Stimulated activated naive B cell treated with anti-CD40 and anti-IgM and Interleukin-4, amounts not matched to agents 10 μg/mL and 1 μg/mL and 100 μg/mL, for 72 hours (primary cell): ENCODE measurements at places on chromosomes 2 and 18.

GRCh38 chr2:191202209-191202721 is 42.9 kb upstream of the MYO1B start:
- no peak overlapping the region for H3K27ac ChIP-seq
- no peaks in the 10 kb centered on the region for H3K36me3 ChIP-seq
- H3K4me1 ChIP-seq = peaks cover 9% of the 10 kb centered on the region
- DNase-seq = no peak
- H3K27me3 ChIP-seq = no peaks in the 10 kb centered on the region

DNA sequence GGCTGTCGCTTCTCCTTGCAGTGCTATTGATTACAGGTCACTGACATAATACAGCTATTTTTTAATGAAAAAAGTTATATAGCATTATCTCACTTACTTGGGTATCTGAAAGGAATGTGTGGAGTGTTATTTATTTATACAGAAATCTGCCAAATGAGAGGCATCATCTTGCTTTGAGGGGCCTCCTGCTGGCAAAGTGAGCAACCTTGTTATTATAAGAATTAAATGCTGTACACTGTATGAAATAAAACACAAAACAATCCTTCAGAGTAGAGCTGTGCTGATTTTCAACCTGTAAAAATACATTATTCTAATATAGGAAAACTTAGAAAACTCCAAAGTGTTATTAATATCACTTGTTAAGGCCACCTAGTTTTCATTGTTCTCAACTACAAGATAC is 20.9 kb downstream of the ERBB4 start:
- H3K27me3 ChIP-seq = no peaks in the 10 kb centered on the region
- H3K36me3 ChIP-seq = no peaks in the 10 kb centered on the region
- H3K4me3 ChIP-seq = no peak overlapping the region
- DNase-seq = no peak
- no peak overlapping the region for H3K27ac ChIP-seq

DNA sequence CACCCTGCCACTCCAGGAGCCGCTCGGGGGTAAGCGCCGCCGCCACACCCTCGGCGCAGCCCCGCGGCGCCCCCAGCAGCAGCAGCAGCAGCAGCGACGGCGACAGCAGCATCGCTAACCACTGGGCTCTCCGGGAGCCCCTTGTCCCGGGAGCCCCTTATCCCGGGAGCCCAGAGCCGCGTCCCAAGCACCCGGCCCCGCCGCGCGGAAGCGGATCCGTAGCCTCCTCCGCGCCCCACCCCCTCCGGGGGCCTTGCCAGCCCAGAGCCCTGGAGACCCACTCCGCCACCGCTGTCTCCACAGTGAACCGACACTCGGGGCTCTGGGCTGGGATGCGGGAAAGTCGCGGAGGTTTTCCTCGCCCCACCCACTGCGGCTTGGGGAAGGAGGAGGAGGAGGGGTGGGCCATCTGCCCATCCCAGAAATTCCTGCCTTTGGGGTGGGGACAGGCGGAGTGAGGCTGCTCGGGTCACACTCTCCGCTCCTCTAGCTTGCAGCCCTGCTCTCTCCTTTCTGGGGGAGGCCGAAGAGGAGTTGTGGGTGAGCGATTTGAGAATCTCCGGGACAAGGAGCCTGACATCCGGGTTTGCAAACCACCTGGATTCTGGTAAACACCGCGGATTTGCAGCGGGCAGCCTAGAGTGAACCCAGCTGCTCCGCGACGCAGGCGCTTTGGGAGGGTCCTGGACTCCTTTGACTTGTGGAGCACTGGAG is at the start of gene PLA2R1:
Gene PLA2R1, minus strand, starts transcription at position 324 of the 714 bp plus-strand sequence. Its CDS starts 212 bp downstream, at position 112.
- DNase-seq = no peak
- H3K4me3 ChIP-seq = peak within 1 kb of the TSS; percentile 78
- peaks cover 62% of the 10 kb centered on the region for H3K27me3 ChIP-seq
- H3K4me1 ChIP-seq = peaks cover 13% of the 10 kb centered on the region

- no peak for DNase-seq
- peaks cover 4% of the 10 kb centered on the region for H3K4me1 ChIP-seq
- no peaks in the 10 kb centered on the region for H3K27me3 ChIP-seq
These were observed 212.3 kb downstream of the MGAT5 start for GRCh38 chr2:134466141-134466540.

DNA sequence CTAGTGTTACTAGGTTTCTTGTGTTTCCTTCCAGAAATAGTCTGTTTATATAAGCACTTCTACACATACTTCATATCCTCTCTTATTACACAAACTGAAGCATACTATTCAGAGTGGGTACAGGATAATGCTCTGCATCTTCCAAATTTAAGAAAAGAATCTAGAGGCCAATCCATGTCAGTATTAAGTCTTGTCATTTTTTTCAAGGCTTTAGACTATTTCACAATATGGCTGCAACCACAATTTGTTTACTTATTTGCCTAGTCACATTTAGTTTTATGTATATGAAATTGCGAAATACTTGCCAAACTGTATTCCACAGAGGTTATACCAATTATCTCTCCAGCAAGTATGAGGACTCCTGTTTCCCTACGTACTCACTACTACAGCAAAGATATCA is 27.9 kb downstream of the IWS1 start:
- H3K4me1 ChIP-seq = peaks cover 7% of the 10 kb centered on the region
- no peak for DNase-seq

- peaks cover 13% of the 10 kb centered on the region for H3K36me3 ChIP-seq
- H3K27me3 ChIP-seq = no peaks in the 10 kb centered on the region
- peaks cover 18% of the 10 kb centered on the region for H3K4me1 ChIP-seq
- no peak for DNase-seq
These were observed 137.9 kb upstream of the ZC3H15 start for GRCh38 chr2:186348200-186348599.

DNA sequence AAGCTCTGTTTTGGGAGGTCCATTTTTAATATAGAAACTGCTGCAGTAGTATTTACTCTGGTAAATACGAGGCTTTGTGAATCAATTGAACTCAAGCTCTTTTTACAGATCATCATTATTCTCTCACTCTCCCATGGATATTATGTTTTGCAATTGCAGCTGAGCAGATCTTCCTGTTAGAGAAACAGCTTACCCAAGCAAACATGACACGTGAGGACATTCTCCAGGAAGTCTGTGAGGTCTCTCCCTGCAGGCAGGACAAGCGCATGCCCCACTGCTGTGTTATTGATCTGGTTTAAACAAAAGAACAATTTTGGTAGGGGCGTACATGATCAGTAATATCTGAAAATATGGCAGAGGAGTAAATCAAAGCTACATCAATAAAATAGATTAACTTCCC is 72.1 kb downstream of the COL6A3 start:
- no peak for DNase-seq
- H3K36me3 ChIP-seq = no peaks in the 10 kb centered on the region
- H3K4me3 ChIP-seq = no peak overlapping the region

GRCh38 chr2:128868686-128869551 is 550.3 kb upstream of the HS6ST1 start:
- no peak overlapping the region for H3K27ac ChIP-seq
- H3K4me3 ChIP-seq = no peak overlapping the region
- no peaks in the 10 kb centered on the region for H3K36me3 ChIP-seq
- peaks cover 12% of the 10 kb centered on the region for H3K27me3 ChIP-seq

GRCh38 chr18:34734056-34734455 is 24.0 kb downstream of the DTNA start:
- H3K4me1 ChIP-seq = no peaks in the 10 kb centered on the region
- H3K4me3 ChIP-seq = no peak overlapping the region
- H3K27ac ChIP-seq = peak overlapping the region; percentile 69
- DNase-seq = no peak
- H3K27me3 ChIP-seq = no peaks in the 10 kb centered on the region

- peak; percentile 34 for DNase-seq
- H3K36me3 ChIP-seq = no peaks in the 10 kb centered on the region
- H3K27me3 ChIP-seq = no peaks in the 10 kb centered on the region
- peaks cover 26% of the 10 kb centered on the region for H3K4me1 ChIP-seq
- no peak overlapping the region for H3K27ac ChIP-seq
- H3K4me3 ChIP-seq = peak overlapping the region; percentile 60
These were observed 137.1 kb downstream of the ZEB2 start for GRCh38 chr2:144382849-144383248.

DNA sequence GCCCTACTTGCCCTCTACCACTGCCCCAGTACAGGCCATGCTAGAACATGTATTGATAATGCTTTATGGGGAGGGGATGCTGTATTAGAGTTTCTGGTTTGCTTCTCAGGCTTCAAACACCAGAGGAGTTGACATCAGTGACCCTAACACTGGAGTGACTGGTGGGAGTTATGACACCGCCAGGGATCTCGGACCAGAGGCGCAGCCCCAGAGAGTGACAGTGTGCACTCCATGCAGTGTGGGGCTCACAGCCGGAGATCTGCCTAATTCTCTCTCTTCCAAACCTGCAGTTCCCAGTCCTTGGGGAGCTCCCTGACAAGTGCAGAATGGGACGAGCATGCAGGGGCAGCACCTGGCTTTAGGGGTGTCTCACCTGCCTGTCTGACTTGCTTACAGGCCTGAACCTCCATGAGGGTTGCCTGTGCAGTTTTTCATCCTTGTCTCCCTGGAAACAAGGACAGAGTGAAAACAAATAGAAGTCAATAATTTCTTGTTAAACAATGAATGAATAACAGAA is 244.9 kb upstream of the MYT1L start:
- H3K4me3 ChIP-seq = no peak overlapping the region
- no peaks in the 10 kb centered on the region for H3K36me3 ChIP-seq
- peaks cover 3% of the 10 kb centered on the region for H3K27me3 ChIP-seq

GRCh38 chr2:174821628-174822027 is 57.4 kb upstream of the CHRNA1 start:
- no peaks in the 10 kb centered on the region for H3K4me1 ChIP-seq
- no peaks in the 10 kb centered on the region for H3K36me3 ChIP-seq
- no peak overlapping the region for H3K27ac ChIP-seq
- peaks cover 3% of the 10 kb centered on the region for H3K27me3 ChIP-seq
- no peak overlapping the region for H3K4me3 ChIP-seq

DNA sequence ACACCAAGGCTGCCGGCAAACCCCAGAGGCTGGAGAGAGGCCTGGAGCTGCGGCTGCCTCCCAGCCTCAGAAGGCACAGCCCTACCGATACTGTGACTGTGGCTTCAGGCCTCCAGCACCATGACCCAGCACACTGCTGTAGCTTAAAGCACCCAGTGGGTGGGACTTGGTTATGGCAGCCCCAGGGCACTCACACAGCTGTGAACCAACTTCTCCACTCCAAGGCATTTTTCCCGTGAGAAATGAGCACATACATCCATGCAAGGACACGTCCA is 199.5 kb downstream of the NDUFA10 start:
- H3K4me3 ChIP-seq = no peak overlapping the region
- H3K27ac ChIP-seq = no peak overlapping the region
- no peaks in the 10 kb centered on the region for H3K36me3 ChIP-seq
- no peak for DNase-seq

DNA sequence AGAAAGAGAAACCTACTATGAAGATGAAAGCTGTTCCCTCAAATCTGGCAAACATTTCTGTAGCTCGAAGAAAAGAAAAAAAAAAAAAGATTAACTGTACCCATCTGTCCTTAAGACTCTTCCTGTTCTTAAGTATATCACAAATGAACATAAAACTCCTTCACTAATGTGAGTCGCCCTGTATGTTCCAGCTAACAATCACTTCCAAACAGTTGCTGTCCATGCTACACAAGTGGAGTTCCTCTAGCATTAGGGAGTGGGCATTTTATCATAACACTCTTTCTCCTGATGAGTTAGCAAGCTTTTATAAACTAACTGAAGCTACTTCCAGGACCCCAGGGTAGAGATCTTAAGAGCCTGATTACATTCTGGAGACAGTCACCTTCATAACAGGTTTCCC is 5.8 kb downstream of the CUL3 start:
- H3K27me3 ChIP-seq = no peaks in the 10 kb centered on the region
- peak overlapping the region; percentile 32 for H3K4me3 ChIP-seq
- H3K27ac ChIP-seq = peak overlapping the region; percentile 65

DNA sequence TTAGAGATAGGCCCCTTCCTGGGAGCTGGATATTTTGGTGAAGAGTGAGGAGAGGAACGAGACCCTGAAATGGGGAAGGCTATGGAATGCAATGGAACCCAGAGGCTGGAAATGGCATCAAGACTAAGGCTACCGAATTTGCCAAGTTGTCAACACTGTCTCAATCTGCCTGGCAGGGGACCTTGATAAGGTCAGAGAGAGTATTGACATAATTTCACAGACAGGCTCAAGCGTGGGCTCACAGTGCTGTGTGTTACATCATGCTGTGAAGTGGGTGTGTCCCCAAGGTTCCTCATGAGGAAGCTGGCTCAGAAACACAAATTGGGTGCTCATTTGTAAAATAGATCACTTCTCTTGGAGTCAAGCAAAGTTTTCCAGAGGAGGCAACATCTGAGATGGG is 51.8 kb upstream of the CYRIA start:
- no peaks in the 10 kb centered on the region for H3K36me3 ChIP-seq
- DNase-seq = no peak
- no peaks in the 10 kb centered on the region for H3K27me3 ChIP-seq

GRCh38 chr2:143205106-143205764 is 76.0 kb downstream of the ARHGAP15 start:
- H3K4me1 ChIP-seq = peaks cover 21% of the 10 kb centered on the region
- H3K27me3 ChIP-seq = no peaks in the 10 kb centered on the region
- no peak overlapping the region for H3K27ac ChIP-seq
- no peak for DNase-seq
- no peak overlapping the region for H3K4me3 ChIP-seq
- H3K36me3 ChIP-seq = peaks cover 61% of the 10 kb centered on the region

GRCh38 chr2:47767497-47767844 is 15.5 kb upstream of the MSH6 start:
- no peak for DNase-seq
- H3K27me3 ChIP-seq = no peaks in the 10 kb centered on the region
- peak overlapping the region; percentile 76 for H3K27ac ChIP-seq
- H3K36me3 ChIP-seq = no peaks in the 10 kb centered on the region

GRCh38 chr2:23375448-23375847 is 9.5 kb upstream of the KLHL29 start:
- no peaks in the 10 kb centered on the region for H3K36me3 ChIP-seq
- DNase-seq = no peak
- no peak overlapping the region for H3K4me3 ChIP-seq
- no peak overlapping the region for H3K27ac ChIP-seq

DNA sequence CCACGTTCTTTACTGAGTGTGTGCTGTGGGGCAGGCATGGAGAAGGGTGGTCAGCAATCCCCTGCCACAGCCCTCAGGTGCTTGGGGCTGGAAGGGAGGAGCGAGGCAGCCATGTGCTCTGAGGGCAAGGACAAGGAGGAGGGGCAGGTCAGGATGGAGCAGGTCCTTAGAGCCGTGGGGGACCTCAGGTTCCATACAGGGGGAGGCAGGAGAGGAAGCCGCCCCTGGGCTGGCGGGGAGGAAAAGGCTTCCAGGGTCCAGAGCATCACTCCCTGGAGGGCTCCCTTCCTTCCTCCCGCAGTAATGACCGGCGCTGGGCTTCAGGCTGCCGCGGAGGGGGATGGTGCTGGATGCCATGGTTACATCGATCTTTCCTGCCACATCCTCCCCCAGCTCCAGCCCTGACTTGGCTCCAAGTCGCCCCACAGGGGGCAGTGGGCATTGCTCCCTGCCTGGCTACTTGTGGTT is 6.6 kb downstream of the GAREM2 start:
- peak overlapping the region; percentile 80 for H3K4me3 ChIP-seq
- H3K36me3 ChIP-seq = peaks cover 5% of the 10 kb centered on the region
- H3K27me3 ChIP-seq = peaks cover 47% of the 10 kb centered on the region
- peaks cover 18% of the 10 kb centered on the region for H3K4me1 ChIP-seq
- no peak for DNase-seq

GRCh38 chr18:51077217-51077616 is 47.2 kb downstream of the SMAD4 start:
- H3K27me3 ChIP-seq = no peaks in the 10 kb centered on the region
- no peak overlapping the region for H3K4me3 ChIP-seq
- H3K4me1 ChIP-seq = peaks cover 31% of the 10 kb centered on the region
- no peak overlapping the region for H3K27ac ChIP-seq

- no peaks in the 10 kb centered on the region for H3K4me1 ChIP-seq
- no peaks in the 10 kb centered on the region for H3K36me3 ChIP-seq
- no peaks in the 10 kb centered on the region for H3K27me3 ChIP-seq
These were observed 337.5 kb downstream of the GULP1 start for GRCh38 chr2:188628989-188629752.

GRCh38 chr2:163812926-163813520 is 77.2 kb upstream of the FIGN start:
- H3K27me3 ChIP-seq = no peaks in the 10 kb centered on the region
- no peak overlapping the region for H3K27ac ChIP-seq
- H3K4me3 ChIP-seq = no peak overlapping the region
